Jurkat, Clone E6-1 (cell line): ENCODE measurements at places on chromosomes 5 and 9.
A peak's percentile ranks its signal among the peaks of the same experiment; 100 is the strongest.

DNA sequence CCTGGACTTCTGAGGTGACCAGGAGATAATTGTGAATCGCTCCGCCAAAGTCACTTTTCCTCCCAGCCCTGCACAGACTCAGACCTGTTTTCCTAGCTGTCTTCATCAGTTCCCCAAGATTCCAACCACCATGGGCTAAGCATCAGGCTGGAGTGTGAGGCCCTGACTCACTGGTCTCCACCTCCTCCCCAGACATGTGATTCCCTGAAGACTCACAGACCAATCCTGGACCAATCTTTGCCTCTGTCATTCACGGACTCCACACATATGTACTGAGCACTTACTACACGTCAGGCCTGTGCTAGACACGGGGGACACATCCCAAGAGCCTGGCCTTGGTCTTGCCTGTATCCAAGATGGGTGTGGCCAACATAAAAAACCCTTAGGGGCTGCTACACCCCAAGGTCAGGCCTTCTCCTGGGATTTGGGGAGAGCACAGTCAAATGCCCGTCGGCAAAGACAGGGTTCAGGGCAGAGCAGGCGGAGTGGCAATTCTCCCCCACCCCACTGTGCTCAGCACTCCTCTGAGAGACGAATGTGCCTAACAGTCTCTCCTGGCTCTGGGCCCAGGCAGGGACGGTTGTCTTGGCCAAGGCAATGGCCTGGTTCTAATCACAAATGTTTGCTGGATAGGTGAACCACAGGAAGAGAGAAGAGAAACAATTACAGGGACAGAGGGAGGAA lies 11.9 kb downstream of the EEIG1 start:
- no peak for DNase-seq

GRCh38 chr5:148768806-148769415 lies 57.5 kb upstream of the ADRB2 start:
- DNase-seq: no peak

- DNase-seq: no peak
These were observed 305.0 kb upstream of the MEF2C start for GRCh38 chr5:89187883-89188465.

GRCh38 chr9:124477211-124477647 lies 27.0 kb downstream of the ADGRD2 start:
- no peak for DNase-seq

DNA sequence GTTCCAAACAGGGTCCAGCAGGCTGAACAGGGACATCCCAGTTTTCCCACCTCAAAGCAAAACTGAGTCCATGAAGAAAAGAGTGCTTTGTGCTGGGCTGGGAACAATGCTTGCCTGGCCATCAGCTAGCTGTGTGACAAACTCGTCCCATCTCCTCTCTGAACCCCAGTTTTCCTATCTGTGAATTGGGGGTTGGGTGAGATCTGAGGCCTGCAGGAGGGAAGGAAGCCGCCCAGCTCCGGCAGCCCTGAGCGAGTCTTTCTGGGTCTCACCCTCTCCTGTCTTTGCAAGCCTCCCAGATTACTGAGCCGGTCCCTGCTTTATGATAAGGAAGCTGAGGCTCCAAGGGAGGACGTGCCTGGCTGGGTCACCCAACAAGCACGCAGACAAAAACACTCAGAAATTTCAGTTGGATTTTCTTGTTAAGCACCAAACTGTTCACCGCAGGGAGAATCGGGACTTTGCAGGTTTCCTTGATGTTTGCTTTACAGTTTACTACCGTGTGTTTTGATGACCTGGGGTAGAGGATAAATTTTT lies 82.6 kb upstream of the LMX1B start:
- no peak for DNase-seq

- peak; percentile 99 for DNase-seq
These were observed 9.0 kb downstream of the CCDC69 start for GRCh38 chr5:151214614-151215545.

DNA sequence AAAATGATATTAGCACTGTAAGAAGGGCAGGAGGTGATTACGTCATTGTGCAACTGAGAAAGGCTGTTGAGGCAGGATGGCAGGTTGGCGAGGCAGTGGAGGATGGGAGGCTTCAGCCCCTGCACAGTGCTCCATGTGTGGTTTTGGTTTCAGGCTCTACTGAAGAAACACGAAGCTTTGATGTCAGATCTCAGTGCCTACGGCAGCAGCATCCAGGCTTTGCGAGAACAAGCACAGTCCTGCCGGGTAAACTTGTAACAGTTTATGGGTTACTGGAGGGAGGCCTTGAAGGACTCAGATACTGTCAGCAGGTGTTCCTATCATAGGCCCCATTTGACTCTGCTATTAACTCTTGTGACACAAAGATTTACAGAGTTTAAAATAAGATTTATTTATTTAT lies 35.1 kb downstream of the SPTAN1 start:
- DNase-seq: peak; percentile 98

GRCh38 chr5:56481428-56482357 lies 248.6 kb upstream of the ANKRD55 start:
- no peak for DNase-seq

- DNase-seq: no peak
These were observed 957.3 kb downstream of the CDH12 start for GRCh38 chr5:21895766-21896350.

GRCh38 chr5:53877243-53877642 lies 316.8 kb downstream of the NDUFS4 start:
- no peak for DNase-seq

DNA sequence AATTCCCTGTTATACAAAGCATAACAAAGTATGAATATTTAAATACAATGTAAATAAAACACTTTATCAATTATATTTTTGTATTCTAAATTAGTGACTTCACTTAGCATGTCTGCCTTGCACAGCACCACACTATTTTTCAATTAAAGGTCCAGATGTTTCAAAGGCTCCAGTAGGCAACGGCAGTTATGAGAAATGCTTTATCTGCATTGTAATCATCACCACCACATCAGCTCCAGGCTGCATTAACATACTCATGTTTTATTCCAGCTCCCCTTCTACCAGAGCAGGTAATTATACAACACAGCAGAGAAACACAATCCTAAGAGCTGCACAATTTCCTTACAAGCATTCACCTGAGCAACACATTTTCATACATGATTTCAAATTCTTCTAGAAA lies 102.8 kb downstream of the MAPKAP1 start:
- no peak for DNase-seq

GRCh38 chr5:177027665-177028064 lies 5.2 kb downstream of the ZNF346 start:
- no peak for DNase-seq

DNA sequence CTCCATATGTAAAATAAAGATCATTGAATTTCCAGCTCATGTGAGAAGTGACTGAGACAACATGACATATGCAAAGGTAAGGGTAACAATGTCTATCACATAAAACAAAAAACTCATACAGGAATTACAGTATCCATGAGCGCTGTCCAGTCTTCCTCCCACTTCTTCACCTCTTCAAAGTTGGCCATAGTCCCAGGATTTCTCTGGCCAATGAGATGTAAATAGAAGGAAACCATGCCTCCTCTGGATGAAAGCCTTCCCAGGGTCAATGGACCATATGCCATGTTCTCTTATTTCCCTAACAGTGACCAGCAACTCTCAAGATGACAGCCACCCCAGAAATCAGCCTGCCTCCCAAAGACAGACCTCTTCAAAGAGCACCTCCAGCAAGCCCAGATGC lies 75.5 kb downstream of the SEMA5A start:
- no peak for DNase-seq

- no peak for DNase-seq
These were observed 165.0 kb upstream of the ZNF462 start for GRCh38 chr9:106697750-106698502.

GRCh38 chr9:28004900-28005299 lies 431.6 kb upstream of the C9orf72 start:
- DNase-seq: no peak

DNA sequence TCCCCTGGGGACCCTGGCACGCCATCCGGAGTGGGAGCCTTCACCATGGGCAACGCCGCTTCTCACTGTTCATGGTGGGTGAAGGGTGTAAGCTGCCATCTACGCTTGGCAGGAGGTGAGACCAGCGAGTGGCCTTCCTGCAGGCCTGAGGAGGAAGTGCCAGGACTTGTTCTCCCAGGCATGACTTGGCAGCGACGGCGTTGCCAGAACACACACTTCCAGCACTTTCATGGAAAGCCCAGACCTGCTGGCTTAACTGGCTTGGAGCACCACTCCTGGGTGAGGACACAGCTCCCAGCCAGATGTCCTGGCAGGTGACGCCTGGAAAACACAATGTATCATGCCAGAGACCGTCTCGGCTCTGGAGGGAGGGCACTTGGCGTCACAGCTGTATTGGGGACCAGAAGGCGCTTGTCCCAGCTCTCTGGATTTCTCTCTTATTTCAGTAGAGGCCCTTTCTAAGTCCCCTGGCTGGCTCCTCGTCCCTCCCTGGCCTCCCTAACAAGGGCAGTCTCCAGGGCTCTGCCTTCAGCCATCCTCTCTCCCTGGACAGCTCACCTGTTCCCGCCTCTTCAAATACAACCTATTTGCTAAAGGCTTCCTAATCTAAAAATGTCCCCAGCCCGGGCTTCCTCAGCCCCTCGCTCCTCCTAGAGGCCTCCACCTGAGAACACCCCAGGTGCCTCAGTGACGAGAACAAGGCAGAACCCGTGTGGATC lies 188.3 kb downstream of the OLFM1 start:
- no peak for DNase-seq

- no peak for DNase-seq
These were observed 26.9 kb upstream of the PLIN2 start for GRCh38 chr9:19154135-19154612.

DNA sequence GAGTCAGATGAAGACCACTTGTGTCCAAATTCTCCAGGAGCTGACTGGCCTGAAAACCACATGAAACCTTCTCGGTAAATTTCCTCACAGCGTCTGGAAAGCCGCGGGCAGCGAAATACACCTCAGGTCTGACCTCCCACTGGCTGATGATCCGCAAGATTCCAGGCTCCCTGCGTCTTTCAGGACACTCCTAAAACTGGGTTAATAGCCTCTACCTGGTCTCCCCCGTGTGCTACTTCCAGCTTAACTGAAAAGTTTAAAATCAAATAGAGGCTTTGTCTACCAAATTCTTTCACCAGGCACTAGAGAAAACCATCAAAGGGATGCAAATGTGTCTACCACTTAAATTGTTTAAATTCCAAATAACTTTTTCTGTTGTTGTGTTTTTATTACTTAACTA lies 312.6 kb downstream of the DRD1 start:
- DNase-seq: no peak

GRCh38 chr9:95004411-95005277 lies 278.1 kb downstream of the AOPEP start:
- DNase-seq: peak; percentile 7

- DNase-seq: no peak
These were observed 230.2 kb downstream of the AOPEP start for GRCh38 chr9:94956731-94957130.

DNA sequence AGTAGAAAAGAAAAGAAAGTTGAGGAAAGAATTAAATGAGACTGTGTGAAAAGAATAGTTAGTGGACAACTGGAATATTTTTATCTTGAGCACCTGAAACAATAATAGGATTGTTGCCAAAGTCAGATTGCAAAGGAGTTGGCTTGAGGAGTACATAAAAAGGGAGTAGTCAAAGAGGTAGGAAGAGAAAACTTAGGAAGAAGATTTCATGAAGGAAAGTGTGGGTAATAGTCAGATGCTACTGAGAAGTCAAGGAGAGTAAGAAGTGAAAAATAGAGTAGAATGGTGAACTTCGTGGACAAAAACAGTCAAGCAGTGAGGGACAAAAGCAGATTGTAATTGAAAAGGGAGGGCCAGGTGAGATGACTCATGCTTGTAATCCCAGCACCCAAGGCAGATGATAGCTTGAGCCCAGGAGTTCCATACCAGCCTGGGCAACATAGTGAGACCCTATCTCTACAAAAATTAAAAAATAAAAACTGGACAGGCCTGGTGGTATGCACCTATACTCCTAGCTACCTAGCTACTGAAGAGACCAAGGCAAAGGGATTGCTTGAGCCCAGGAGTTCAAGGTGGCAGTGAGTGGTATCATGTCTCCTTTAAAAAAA lies 178.9 kb downstream of the NIPBL start:
- DNase-seq: no peak

DNA sequence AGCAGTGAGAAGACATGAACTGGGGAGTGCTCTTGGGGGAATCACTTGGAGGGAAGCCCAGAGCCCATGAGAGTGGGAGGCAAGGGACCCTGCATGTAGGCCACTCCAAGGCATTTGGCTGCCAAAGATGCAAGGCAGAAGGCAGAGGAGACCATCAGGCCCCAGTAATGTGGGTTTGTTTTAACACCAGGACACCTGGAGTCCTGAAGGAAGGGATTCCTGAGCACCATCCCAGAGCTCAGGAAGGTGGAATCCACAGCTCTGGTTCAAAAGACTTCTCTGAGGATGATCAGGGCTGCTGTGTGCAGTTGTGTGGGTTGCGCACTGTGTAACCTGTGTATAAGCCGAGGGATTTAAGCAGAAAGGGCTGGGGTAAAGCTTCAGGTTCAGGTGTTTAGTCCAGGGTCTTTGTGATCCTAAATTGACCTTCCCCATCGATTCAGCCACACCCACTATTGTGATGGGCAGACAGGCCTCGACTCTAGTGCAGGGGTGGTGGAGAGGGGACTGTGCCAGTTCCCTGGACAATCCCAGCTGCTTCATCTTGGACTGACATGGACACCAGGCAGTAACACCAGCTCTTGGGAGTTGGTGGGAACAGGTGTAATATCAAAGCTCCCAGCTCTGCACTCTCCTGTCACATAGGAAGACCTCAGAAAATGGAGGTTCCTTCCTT lies 11.0 kb downstream of the B4GALT7 start:
- DNase-seq: no peak

DNA sequence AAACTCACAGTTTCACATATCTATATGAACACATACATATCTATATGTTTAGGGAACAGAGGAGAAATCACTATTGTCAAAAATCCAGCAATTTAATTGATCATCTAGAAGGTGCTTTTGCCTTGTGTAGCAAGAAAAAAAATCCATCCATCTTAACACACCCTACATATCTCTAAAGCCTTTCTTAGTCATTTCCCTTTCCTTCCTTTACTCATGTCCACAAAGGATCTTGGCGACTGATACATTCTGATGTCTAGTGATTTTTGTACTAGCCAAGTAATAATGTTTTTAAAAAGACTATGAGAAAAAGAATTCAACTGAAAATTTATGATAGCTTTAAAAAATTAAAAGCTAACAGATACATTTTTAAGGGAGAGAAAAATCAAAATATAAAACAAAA lies 22.5 kb downstream of the ZDHHC21 start:
- no peak for DNase-seq
